ENCODE measurements at places on chromosomes 11 and 22.

DNA sequence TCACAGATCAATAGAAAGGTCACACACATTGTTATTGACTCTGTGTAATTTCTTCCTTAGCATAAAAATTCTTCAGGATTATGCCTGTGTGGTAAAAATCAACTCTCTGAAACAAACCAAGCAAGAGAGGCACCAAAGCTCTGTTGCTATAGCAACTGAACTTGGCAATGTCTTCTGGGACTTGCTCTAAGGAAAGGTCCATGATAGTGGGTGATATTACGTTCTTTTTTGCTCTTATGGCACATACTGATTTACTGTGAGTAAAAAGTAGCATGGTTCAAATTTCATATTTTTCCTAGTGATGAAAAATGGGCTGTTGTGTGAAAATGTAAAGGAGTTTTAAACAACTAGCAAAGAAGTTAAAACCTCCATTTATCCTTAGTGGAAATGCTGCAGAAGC lies 66.4 kb downstream of the SVIP start:
- DNase-seq: no peak

DNA sequence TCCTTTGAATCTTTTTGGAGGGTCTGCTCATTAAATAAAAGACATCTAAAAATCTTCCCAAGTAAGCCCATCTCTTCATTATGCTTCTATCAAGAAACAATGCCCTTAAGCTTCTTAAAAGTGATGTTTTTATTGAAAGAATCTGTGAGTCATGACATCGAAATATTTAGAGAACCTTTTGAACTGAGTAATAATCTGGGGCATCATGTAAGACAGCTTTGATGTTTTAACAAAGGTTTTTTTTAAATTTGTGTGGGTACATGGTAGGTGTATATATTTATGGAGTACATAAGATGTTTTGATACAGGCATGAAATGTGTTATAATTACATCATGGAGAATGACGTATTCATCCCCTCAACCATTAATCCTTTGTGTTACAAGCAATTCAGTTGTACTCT lies 46.8 kb downstream of the PLAAT5 start:
- no peak for DNase-seq

GRCh38 chr22:49965091-49966040 lies 4.8 kb downstream of the PIM3 start:
- no peak for DNase-seq

DNA sequence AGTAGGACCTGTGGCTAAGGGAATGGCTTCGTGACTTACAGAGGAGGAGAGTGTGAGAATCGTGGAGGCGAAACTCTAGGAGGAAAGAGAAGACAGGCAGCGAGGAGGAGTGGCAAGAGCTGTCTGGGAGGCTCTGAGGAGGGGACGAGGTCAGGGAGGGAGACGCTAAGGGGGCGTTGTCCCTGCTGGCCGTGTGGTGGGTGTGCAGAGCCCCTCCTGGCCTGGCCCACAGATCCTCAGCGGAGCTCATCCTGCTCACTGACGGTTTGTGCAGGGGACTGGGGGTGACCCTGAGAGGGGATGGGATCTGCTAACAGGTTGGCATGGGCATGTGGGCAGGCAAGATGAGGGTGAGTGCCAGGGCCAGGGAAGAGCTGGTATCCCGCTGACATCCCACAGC lies 56.5 kb upstream of the PRR5 start:
- no peak for DNase-seq

- no peak for DNase-seq
Measured at GRCh38 chr11:94806014-94806413, 37.9 kb downstream of the AMOTL1 start.

GRCh38 chr11:75945947-75946346 lies 130.9 kb downstream of the UVRAG start:
- no peak for DNase-seq

DNA sequence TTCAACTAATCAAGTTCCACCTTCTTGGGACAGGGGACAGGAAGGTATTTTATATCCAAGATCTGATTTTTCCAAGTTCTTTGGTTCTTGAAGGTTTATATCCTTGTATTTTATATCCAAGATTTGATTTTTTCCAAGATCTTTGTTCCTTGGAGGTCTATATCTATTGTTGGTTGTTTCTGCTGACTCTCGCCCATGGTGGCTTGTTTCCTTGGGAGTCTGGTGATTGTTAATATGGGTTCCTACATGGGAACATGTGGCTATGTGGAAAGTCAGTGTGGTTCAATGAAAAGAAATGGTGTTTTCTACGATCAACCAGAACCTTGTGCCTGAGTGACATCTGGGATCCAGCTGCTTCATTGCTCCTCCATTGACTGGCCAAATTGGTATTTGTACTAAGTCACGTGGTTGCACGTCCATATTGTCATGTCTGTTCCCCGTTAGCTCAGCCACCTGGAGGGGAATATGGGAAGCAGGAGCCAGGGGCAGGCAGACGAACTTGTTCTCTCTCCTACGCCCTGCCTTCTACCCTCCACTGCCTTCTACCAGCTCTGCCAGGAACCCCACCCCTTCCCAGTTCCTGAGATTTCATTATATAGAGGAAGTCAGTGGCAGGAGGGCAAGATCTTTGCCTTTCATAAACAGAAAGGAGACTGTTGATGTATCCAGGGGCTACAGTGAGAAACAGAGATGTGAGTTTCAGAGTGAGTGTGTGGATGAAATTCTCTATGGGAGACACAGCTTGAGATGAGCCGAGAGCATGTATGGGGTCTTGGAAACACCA lies 11.1 kb upstream of the CSF2RB start:
- DNase-seq: no peak

DNA sequence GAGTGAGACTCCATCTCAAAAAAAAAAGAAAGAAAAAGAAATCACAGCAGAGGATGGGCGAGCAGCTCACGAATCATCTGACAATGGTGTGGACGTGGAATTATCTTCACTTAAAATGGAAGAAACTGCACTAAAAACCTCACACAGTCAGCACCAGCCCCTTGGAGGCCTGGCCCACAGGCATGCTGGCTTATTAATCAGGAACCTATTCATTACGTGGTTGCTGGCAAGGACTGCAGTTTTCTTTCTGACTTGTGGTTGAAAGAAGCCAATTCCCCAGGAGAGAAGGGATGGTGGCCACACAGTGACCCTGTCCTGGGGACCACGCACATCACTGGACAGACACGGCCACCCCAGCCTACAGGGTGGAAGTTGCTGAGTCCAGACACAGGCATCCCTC lies 401.1 kb downstream of the CTTN start:
- no peak for DNase-seq

- no peak for DNase-seq
Measured at GRCh38 chr22:36391638-36392037, 3.9 kb upstream of the MYH9 start.

DNA sequence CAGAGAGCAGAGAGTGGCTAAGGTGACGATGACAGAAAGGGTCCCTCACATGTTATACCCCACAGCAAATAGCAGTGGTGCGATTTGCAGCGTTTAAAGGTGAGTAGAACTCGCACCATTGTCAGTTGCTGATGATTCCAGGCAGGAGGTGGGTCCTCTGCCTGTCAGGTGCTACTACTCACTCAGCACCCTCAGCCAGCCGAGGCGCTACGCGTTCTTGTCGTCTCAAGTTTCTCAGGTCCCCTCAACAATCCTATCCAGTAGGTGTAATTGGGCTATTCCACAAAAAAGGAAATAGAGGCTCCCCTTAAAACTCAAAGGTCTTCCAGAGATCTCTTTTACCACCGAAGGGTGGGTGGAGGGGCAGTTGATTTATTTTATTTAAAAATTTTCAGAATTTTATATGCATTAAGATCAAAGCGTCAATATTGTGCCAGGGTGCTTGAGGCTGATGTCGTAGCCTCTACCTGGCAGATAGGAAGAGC lies 18.3 kb downstream of the ELF5 start:
- no peak for DNase-seq

GRCh38 chr22:41001722-41002122 lies 50.5 kb downstream of the RBX1 start:
- no peak for DNase-seq

DNA sequence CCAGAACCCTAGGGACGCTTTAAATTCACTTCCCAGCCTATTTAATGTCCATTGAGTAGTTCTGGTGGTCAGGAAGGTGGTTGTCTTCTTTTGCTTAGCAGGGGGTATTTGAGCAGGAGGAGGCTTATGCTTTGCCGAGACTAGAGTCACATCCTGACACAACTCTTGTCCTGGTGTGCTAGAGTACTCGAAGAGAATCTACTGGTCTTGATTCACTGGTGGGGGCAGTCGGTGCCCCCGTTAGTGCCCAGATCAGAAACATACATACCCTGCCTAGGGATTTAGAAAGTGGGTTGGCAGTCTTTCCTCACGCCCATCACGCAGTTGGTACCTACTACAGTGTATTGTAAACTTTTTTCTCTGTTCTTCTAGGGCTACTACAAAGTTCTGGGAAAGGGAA lies 2.7 kb downstream of the RPL27A start:
- DNase-seq: no peak

DNA sequence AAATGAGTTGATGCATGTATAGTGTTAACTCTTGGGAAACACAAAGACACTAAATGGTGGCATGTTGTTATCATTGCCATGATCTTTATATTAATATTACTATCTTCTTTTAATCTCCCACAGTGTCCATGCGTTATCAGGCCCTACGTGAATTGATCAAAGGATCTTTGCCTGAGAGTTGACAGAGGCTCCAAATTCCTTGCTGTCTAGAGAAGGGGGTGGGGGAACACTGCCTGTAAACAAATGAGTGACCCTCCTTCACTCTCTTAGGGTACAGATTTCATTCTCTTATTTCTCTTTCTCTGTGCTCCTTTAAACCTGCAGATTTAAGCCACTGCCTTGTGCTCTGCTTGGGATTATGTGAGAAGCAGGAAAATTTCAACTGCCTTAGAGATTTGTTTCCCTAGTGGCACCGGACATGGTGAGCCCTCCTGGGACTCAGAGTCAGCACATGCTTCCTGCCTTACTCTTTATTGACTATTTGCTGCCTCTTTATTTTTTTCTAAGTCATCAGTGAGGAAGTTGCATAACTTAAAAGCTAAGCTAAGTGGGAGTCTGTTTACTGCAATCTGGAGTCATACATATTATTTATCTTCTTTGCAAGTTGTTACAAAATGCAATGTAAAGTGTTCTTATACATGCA lies 122.9 kb downstream of the MAML2 start:
- no peak for DNase-seq

DNA sequence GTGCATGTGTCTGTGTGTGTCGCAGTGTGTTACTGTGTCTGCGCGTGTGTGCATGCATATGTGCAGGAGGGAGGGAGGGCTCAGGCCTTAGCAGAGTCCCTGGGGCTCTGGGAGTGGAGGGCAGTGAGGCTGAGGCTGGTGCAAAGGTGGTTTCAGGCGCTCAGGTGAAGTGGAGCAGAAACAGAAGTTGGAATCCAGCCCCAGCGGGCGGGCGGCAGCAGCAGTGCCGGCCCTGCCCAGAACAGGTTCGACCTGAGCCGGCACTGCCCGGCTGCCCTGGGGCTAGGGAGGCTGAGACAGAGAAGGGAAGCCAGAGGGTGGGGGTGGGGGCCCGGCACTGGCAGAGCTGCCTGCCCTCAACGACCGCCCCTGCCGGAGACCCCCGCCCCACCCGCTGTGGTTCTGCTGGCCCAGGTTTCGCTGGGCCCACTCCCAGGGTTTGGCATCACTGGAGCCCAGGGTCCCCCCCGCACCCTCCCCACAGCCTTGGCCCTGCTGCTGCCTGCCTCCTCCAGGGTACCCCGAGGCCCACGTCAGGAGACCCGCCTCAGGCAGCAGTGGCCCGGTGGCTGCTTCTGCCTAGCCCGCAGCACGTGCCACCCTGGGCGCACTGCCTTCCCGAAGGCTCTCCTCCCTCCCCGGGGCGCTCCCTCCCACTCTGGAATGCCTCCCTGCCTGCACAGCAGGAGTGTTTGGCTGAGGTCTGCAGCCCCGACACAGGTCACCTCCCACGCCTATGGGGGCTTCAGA lies 13.3 kb downstream of the ASCL2 start:
- no peak for DNase-seq

DNA sequence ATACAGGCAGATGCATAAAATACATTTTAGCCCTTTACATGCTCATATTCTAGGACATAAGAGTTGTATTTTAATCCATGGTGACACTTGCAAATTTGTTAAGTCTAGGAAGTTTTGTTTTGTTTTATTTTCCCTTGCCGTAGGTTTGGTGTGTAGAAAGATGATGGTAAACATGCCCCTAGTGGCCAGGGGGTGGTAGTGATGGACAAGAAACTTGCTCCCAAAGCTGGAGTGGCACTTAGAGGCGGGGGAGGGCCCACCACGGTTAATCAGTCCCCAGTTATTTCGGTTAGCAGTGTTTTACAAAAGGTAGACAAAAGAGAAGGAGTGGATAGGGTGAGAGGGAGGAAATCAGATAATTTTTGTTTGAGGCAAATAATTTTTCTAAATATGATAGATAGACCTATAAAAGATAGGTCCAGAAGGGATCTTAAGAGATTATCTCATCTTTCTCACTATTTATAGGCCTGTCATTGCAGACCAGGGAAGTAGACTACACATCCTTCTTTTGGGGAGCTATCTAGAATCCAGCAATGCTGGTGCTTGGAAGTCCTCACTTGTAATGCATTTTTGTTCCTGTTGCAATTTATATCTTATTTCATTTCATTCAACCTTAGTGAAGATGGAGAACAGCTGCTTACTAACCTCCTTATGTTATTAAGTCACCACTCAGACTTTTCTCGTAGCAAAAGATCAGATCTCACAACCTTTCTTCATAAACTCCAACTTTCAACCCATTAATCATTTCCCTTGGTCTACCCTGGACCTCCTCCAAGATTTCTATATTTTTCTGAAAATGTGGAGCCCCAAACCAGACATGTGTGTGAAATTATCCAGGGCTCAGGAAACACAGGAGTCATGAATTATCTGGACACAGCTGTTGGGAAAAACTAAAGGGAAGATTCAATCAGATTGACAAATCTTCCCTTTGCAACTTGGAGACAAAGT lies 5.9 kb upstream of the BDNF start:
- DNase-seq: peak; percentile 17
